ENCODE measurements at places on chromosomes 3 and 15.

DNA sequence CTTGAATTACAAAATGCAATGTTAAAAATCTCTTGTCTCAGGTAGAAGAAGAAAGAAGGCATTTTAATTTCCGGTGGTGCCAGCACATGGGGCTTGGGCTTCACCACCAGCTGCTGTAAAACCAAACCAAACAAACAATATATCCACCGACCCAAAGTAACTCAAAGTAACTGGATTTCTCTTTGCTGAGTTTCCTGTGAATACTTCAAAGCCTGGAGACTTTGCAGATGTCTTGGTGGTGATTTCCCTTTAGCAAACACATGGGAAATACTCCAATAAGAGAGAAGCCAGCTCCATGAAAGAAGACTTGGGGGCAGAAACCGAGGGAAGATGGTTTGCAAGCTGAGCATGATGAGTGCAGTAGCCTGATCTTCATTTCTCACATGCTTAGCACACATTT is 62.6 kb downstream of the EIF4E3 start:
- no peak for DNase-seq

DNA sequence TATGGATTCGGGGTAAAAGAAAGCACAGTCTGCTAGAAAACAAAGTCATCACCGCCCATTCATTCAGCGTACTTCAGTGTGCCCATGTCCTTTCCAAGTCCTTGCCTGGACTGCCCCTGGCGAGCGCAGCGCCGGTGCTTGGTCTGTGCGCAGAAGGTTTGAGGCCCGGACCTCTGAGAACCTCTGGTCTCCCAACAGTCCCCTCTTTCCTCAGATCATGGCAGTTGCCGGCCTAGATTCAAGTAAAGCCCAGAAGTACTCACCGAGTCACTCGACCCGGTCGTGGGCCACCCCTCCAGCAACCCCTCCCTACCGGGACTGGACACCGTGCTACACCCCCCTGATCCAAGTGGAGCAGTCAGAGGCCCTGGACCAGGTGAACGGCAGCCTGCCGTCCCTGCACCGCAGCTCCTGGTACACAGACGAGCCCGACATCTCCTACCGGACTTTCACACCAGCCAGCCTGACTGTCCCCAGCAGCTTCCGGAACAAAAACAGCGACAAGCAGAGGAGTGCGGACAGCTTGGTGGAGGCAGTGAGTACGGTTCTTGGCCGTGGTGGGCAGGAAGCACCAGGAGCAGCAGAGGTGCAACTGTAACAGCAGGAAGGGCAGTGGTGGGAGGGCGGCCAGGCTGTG is 36.3 kb downstream of the CHDH start:
- DNase-seq = no peak

DNA sequence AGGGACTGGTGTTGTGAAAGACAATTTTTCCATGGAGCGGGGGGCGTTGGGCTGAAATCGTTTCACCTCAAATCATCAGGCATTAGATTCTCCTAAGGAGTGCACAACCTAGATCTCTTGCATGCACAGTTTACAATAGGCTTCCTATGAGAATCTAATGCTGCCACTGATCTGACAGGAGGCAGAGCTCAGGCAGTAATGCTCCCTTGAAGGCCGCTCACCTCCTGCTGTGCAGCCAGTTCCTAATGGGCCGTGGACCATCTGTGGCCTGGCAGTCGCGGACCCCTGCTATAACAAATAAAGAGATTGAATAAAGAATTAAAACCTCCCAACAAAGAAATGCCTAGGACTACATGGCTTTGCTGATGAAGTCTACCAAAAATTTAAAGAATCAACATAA is 25.3 kb upstream of the ANKRD28 start:
- no peak for DNase-seq

DNA sequence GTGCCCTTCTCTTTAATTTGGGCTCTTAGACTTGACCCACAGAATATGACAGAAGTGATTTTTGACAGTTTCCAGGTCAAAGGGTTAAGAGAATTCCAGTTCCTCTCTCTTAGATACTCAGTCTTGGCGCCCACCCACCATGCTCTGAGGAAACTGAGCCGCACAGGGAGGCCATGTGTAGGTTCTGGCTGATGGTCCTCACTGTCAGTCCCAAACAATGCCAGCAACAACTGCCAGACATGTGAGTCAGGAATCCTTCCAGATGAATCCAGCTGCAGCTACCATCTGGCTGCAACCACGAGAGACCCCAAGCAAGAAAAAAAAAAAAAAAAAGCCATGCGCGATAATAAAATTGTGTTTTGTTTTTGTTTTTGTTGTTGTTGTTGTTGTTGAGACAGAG is 326.6 kb downstream of the MAGI1 start:
- no peak for DNase-seq

DNA sequence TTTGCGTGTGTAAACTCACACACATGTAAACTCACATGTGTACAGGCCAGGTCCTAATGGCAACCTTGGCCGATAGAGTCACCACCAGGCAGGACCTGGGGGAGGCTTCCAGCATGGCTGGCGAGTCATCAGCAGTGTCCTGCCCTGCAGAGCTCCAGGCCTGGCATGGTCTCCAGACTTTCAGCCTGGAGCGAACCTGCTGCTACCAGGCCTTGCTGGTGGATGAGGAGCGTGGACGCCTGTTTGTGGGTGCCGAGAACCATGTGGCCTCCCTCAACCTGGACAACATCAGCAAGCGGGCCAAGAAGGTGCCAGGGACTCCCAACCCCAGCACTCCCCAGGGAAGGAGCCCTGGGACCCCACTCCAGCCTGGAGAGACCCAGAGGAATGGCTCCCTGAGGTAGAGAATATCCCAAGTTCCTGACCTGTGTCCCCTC is 1.0 kb downstream of the SEMA3B start:
- no peak for DNase-seq
